Hematopoietic multipotent progenitor cell treated with erythropoietin and hydrocortisone succinate and interleukin-3 and kit ligand, for 8 days (in vitro differentiated cells): ENCODE measurements at places on chromosomes 3 and 15.

DNA sequence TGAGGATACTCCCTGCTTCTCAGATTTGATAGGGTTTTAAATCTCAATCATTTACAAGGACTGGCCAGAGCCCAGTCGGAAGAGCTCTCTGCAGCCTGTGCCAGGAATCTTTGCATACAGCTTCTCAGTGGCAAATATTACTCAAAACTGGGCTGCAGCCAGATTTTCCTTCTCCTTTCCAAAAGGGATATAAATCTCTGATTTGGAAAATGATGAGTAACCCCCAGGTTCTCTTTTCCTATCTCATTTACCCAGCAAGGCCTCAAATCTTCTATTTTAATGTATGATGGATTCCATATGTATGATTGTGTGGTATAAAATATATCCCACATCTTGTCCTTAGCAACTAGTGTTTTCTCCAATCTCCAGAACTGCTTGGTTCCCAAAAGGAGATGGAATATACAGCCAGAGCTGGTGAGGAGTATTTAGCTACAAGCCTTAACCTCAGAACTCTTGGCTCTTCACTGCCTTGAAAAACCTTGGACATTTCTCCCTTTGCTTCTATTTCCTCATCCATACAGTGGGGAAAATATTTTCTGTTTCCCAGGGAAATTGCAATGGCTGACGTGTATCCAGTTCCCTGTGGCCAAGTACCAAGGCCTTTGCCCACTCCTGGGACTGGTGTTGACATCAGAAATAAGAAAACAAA lies 114.4 kb downstream of the ATG7 start:
- no peak for DNase-seq

DNA sequence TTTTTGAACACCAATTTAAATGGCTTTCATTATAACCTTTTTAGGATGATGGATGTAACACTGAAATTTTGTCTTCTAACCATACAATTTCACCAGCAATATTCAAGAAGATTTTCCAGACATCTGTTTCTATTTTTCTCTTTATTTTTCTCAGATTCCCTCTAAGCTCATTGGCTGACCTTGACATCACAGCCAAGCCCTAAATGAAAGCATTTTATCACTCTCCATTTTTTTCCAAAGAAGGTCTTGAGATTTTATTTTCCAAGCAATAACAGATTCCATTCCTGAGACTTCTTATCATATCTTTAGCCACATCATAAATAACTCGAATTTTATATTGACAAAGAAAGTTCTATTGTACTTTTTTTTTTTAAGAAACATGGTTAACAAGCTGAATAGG lies 392.6 kb upstream of the THBS1 start:
- DNase-seq, result no peak

- no peak for DNase-seq
These were observed 19.7 kb downstream of the ANKRD63 start for GRCh38 chr15:40263024-40263754.

GRCh38 chr15:68154923-68155559 lies 50.1 kb downstream of the CALML4 start:
- peak; percentile 75 for DNase-seq

DNA sequence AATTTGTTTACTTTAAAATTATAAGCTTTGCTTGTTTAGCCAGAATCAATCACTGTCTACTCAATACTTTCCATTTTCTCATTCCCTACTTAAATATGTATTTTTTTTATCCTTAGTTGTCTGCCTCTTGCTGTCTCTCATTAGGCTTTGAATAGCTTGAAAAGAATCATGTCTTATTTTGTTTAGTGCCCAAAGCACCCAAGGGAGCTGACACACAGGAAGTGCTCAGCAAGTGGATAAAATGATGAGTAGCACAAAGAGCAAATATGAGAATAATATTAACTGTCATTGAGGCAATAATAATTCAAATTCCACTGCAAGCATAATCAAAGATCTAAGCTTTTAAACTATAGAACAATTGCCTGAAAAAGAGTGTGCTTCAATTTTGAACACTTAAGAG lies 19.0 kb upstream of the IL1RAP start:
- DNase-seq, result no peak

DNA sequence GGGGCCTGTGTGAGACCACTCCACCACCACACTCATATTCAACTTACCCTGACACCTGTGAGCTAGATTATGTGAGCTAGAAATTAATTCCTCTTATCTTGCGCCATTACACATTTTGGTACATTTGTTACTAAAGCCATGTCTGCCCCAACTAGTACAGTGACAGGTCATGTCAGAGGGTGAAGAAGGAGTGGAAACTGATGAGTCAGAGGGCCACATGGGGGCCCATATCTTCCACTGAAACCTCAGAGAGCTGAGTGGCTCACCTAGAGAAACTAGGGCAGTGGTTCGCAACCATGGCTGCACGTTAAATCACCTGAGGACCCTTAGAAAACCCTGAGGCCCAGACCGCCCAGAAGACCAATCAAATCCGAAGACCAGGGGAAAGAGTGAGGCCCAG lies 15.7 kb upstream of the MEF2A start:
- no peak for DNase-seq

DNA sequence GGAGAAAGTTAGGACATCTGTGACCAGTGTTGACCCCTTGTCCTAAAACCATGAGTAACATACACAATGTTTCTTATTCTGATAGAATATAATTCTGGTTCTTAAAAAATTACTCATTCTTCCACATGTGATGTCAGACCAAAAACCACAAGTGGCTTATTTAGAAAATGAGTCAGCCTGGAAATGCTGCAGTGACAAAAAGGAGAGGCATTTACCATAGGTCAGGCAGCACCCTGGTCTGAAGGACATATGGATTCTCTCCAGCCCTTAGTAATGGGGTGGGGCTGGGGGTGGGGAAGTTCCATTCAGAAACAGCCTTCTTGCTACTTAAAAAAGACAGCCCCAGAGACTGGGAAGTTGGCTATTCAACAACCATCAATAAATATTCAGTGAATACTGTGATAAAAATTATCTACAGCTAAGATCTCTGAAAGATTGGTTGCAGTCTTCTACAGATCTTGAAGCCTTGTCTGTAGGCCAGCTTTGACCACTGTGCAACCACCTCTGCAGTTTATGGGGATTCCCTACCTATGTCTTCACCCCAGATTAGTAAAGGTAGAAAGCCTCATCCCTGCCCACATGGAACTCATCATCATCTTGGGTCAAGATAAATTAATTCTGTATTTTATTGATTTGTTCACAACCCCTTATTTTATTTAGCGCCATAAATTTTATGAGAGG lies 34.9 kb upstream of the TIMP4 start:
- peak; percentile 29 for DNase-seq

GRCh38 chr3:133408366-133408765 lies 8.5 kb downstream of the BFSP2 start:
- no peak for DNase-seq

DNA sequence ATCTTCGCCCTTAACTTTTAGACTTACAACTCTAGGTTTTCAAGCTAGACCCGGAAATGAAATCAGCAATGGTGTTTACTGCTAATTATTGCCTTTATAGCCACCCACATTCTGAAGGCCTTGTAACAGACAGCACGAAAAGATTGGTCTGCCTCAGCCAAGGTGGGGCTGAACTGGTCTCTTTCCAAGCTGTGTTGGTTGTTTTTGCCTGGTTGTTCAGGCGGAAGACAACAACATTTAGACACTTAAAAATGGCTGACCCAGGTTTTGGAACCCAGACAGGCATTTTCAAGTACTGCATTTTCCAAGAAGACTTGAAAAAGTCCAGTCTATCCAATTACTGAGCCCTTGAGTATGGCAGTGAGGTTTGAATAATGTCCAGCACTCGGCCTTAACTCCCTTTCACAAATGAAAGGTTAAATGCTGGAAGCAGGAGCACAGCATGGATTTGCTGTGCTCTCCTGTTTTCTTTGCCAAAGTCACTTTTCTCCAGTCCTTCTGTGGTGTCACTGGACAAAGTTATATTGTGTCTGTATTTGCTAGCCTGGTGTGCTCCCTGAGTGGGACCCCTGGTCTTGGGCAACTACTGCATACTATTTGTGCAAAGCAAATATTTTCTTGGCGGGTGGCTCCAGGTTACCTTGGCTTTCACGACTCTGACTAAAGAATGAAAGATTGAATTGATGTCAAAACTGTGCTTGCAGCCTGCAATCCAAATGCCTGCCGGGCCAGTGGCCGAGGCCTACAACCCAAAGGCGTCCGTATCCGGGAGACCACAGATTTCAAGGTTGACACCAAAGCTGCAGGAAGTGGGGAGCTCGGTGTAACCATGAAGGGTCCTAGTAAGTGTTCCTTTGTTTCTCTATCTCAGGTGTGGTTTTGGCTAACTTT lies 93.5 kb downstream of the FLNB start:
- DNase-seq, result no peak

GRCh38 chr15:31317421-31318327 lies 9.0 kb upstream of the KLF13 start:
- DNase-seq, result no peak

GRCh38 chr15:76162784-76163456 lies 103.1 kb downstream of the TMEM266 start:
- DNase-seq, result no peak

GRCh38 chr15:78651930-78652615 lies 11.1 kb upstream of the CHRNB4 start:
- no peak for DNase-seq

DNA sequence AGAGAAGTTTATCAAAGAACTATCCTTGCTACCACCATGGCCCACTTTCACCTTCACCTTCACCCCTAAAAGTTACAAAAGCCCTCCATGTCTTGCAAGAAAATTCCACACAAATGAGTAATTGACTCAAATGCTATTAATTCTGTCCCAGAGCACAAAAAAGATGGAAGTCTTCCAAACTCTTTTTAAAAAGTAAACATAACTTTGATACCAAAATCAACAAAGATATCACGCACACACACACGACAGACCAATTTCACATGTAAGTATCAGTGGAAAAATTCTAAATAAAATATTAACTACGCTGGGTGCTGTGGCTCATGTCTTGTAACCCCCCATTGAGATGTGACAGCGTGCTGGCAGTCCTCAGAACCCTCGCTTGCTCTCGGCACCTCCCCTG lies 1.1 kb upstream of the MCCC1 start:
- no peak for DNase-seq

DNA sequence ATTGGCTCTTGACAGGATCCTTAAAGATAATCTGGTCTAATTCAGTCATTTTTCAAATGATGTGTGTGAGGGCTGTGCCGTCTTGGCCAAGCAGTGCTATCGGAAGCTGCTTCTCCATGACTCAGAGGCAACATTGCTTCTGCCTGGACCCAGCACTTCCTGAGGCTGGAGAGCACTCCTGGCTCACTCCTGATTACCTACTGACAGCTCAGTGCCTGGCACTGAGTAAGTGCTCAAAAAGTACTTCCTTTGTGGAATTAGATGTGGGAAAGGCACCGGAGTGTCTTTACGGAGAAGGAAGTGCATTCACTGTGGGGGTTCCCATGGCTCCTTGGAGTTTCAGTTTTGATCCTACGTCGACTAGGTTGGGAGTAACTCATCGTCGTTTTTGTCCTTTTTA lies 86.9 kb upstream of the UBE3A start:
- DNase-seq, result no peak

GRCh38 chr15:31590609-31591008 lies 264.0 kb downstream of the KLF13 start:
- DNase-seq, result no peak

DNA sequence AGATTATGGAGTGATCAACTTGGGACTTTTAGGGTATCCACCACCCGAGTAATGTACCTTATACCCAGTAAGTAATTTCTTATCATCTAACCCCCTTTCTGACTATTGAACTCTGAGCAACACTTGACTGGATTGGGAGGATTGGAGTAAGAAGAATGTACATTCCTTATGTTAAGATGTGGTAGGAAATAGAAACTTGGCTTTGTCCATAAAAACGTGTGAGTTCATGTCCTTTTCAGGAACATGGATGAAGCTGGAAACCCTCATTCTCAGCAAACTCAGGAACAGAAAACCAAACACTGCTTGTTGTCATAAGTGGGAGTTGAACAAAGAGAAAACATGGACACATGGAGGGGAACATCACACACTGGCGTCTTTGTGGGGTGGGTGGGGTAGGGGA lies 112.3 kb downstream of the PTPRG start:
- DNase-seq, result no peak

GRCh38 chr3:97883736-97884135 lies 61.9 kb downstream of the CRYBG3 start:
- DNase-seq, result no peak

DNA sequence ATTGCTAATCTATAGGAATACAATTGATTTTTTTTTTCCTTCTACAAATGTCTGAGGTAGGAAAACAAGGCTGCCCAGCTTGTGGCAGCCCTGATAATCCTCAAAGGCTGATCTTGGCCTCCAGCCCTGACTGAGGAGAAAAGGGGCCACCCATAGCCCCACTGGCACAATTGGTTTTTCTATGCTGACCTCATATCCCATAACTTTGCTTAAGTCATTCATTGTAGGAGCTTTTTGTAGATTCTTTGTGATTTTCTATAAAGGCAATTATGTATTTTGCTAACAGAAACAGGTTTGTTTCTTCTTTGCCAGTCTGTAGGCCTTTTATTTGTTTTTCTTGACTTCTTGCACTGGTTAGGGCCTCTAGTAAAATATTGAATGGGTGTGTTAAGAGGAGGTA lies 80.2 kb upstream of the C15orf39 start:
- peak; percentile 32 for DNase-seq

DNA sequence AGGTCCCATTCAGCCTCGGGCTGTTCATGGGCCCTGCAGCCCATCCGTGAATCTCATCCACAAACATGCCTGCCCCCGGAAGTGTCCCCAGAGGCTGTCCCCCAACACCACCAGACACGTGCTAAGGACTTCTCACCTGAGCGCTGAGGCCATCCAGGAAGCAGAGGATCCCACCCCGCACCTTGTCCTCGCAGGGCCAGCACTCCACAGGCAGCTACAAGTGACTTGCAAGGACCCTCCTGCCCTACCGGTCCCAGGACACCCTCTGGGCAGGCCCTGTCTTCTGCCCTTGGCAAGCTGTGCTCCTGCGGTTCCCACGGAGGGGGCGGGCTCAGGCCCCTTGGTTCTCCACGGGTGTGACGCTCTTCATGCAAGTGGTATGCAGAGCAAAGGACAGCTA lies 146.0 kb downstream of the NUP210 start:
- DNase-seq, result no peak

DNA sequence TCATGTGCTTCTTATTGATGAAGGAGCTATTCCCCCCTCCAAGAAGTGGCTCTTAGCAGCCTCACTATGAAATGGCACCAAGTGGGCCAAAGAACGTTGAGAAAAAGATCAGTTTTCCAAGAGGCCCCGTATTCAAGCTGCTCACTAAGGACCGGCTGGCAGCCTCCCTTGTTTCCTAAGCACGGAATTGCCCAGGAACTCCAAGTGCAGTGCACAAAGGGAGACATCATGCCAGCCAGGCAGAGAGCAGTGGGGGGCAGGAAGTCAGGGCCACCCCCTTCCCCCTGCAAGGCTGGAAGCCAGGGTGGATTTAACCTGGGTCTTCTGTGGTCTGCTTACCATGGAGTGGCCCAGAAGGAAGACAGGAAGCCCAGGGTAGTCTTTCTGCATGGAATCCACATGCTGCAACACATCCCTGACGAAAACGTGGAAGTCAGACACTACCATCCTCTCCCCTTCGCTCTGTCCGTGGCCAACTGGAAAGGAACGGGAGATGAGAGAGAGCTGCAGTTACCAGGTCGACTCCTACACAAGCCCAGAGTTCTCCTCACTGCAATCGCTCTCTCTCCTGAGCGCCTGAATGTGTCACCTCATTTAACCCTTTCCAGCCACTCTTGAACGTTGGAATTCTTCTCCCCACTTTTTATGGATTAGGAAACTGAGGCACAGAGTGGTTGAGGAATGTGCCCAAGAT lies 49.5 kb downstream of the ABTB1 start:
- no peak for DNase-seq

- no peak for DNase-seq
These were observed 747.6 kb downstream of the NAALADL2 start for GRCh38 chr3:175606650-175607318.
